DMS153 (cell line): ENCODE measurements at places on chromosomes 1 and 21.

GRCh38 chr1:170800265-170800664 lies 135.1 kb upstream of the MROH9 start:
- DNase-seq, result no peak

- DNase-seq, result no peak
Observed at GRCh38 chr1:194795917-194796593, 1609.6 kb upstream of the B3GALT2 start.

DNA sequence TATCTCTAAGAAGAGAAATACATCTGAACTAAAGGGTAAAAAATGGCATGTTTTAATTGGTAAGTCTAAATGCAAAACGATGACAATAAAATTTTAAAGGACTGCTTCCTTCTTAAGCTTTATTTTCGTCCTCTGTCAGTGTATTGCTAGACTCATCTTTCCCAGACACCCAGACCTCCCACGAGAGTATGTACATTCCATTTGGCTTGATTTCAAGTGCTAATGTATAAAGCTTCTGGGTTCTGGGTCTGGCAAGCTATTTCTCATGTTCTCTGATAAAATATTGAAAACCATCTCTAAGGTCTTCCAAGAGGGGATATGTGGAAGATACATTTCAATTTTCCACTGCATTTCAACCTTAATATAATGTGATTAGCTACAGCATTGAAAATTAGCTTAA lies 24.6 kb upstream of the SLC2A1 start:
- no peak for DNase-seq

- DNase-seq, result no peak
Observed at GRCh38 chr1:79188337-79188736, 181.8 kb upstream of the ADGRL4 start.

- DNase-seq, result no peak
Observed at GRCh38 chr1:54764922-54765561, 719 bp upstream of the PARS2 start.

- no peak for DNase-seq
Observed at GRCh38 chr21:38380481-38381137, 117.7 kb downstream of the ERG start.

- DNase-seq, result no peak
Observed at GRCh38 chr1:30422251-30422650, 301.1 kb downstream of the MATN1 start.

GRCh38 chr1:228459091-228459993 lies 27.8 kb upstream of the RNF187 start:
- peak; percentile 79 for DNase-seq

DNA sequence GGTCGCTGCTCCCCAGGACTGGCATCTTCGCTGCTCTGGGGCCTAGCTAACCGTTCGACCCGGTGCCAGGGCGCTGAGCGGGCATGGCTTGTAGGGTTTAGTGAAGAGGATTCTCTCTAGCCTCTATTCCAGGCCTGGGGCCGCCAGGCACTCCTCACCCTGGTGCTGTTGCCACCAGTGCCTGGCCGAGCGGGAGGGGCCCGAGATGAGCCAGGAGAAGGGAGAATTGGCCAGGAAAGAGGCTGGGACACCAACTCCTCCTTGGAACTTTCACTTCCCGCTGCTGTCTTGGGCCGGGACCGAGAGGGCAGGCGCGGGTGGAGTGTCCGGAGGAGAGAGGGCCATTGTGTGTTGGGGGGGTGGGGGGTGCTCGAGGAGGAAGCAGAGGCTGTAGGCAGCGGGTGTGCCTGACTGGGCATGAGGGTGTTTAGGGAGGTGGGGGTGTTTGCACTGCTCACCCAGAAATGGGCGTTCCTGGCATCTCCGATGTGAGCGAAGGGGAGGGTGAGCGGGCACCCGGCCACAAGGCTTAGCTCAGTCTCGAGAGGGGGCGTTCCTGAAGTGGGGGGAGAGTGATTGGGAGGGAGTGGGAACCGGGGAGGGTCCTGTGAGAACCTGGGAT lies 772 bp downstream of the ADAM15 start:
- peak; percentile 26 for DNase-seq

DNA sequence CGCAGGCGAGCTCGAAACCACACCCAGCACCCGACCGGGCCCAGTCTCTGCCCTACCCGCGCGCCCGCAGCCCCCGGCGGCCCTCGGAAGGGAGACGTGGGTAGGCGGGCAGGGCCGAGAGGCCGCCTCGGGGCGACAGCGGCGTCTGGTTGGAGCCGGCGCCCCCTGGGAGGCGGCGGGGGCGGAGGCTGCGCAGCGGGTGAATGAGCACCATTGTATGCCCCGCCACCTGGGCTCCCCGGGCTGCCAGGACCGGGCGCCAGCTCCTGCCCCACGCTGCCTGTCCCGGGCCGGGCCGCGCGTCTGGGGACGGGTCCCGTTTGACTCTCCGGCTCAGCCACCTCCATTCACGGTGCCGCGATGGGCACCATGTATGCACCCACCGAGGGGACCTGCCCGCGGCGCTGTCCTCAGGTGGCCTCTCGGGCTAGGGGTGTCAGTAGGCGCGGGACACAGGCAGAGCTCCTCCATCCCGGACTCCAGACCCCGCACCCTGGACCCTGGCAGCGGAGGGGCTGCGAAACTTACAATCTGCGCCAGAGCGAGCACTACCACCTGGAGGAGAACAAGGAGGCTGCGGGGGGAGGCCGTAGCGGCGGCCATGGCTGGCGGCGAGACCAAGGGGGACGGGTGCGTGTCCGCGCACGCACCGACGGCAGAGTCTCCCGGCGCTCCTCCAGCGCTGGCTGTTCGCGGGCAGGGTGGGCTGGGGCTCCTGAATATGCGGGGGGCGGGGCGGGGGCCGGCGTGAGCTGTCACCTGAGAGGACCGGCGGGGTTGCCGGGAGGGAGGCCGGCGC lies at the start of gene COL9A2:
TSS of gene COL9A2 (minus strand) at position 692 of the 799 bp plus-strand sequence. CDS start at position 603, 89 bp downstream.
- DNase-seq, result peak; percentile 51

GRCh38 chr1:152907686-152908601 lies at the start of gene IVL:
Gene IVL (plus strand): TSS chr1:152908546. CDS start chr1:152909798, 1,252 bp downstream.
- no peak for DNase-seq

DNA sequence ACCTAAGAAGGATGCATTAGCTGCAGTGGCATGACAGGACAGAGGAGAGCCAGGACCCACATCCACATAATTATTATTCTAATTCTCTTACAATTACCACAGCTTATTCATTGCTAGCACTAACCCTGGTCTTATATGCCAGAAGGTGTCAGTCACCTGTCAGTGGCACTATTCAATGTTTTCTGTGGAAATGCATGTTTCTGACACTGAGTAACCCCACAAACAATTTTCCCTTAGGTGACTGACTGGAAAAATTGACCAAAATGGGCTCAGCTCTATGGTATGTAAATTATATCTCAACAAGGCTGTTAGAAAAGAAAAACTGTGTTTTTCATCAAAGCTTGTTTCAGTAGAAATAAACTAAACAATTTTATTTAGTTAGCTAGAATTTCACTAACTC lies 117.9 kb upstream of the KRTAP19-8 start:
- DNase-seq, result no peak

- DNase-seq, result no peak
Observed at GRCh38 chr1:3012456-3013291, 8.6 kb upstream of the ACTRT2 start.

DNA sequence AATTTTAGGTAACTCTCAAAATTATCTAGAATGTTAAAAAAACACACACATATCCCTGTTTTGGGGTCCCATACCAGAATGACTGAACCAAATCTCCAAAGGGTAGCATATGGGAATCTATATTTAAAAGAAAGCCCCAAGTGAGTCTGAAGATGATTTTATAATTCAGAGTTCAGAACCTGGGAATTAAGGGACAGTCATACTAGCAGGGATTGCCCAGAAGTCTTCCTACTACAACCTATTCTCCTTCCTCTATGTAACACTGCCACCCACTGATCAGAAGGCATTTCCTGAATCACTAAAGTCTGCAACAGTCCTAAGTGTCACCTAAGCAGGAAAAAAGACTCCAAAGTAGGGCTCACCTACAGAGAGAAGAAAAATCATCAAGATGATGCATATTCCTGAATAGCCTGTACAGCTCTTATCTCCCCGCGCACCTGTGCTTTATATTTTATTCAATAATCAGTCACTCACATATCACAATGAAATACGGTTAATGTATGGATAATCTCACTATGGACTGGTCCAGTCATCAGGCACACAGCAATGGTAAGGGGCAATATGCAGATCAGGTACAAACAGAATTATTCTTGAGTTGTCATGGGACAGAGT lies 4.9 kb downstream of the RGS1 start:
- peak; percentile 61 for DNase-seq

DNA sequence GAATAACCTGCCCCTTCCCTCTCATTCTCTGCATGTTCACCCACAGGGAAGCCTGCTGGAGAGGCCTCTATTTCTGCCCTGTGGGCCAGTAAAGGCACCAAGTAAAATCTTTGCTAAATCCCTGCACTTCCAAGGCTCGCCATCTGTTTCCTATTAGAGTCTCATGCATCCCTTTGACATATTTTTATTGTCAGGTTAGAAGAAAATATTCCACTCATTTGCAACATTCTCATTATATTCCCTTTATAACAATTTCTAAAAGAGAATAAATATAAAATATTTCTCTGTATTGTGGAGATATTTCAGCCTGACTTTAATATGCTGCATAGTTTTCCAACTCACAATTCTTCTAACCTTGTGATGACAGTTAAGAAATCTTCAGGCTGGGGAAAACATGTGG lies 340.4 kb upstream of the VAMP3 start:
- DNase-seq, result no peak

GRCh38 chr1:218025454-218025853 lies 259.6 kb upstream of the RRP15 start:
- DNase-seq, result no peak

- no peak for DNase-seq
Observed at GRCh38 chr1:117735045-117735992, 129.5 kb downstream of the TENT5C start.

DNA sequence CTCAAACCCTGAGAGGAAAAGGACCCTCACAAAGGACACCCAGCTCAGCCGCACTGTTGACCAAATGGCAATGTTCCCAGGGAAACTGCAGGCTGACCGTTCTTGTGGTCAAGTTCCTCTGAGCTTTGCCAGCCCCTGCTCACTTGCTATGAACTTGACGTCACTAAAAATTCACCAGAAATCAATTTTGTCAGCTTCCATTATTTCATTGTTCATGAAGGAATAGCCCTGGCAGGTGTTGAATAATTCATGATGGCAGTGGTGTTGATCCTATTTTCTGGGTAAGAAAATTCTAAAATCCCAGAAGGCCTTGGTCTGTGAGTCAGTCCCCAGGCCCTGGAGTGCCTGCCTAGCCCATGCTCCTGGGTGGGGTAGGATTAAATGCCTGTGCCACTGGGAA lies 318.9 kb downstream of the ZNF326 start:
- no peak for DNase-seq
